ENCODE measurements at places on chromosomes 6 and 20.

- H3K27me3 ChIP-seq, result no peaks in the 10 kb centered on the region
- peaks cover 21% of the 10 kb centered on the region for H3K36me3 ChIP-seq
- peaks cover 52% of the 10 kb centered on the region for H3K4me1 ChIP-seq
These were observed 84.4 kb downstream of the GMPR start for GRCh38 chr6:16322666-16323312.

GRCh38 chr6:42405021-42405420, 46.7 kb downstream of the TRERF1 start:
- H3K4me3 ChIP-seq, result no peak overlapping the region
- H3K27ac ChIP-seq, result peak overlapping the region; percentile 74
- H3K27me3 ChIP-seq, result no peaks in the 10 kb centered on the region
- peaks cover 71% of the 10 kb centered on the region for H3K4me1 ChIP-seq
- H3K36me3 ChIP-seq, result no peaks in the 10 kb centered on the region

DNA sequence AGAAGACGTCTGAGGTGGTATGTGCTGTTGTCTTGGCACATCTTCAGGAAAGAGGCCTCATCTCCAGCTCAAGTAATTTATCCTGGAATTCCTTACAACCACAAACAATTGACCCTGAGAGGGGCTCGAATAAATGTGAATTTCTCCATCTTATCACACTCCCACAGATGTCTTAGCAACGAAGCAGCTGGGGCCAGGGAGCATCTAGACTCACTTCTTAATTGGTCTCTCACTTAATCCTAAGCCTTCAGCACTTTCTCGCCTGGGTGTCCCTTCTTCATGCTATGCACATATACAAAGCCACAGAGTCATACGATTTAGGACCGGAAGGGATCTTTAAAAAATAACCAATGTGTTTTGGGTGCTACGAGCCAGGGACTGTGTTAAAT, 27.1 kb downstream of the PCK1 start:
- no peak overlapping the region for H3K27ac ChIP-seq
- H3K27me3 ChIP-seq, result peaks cover 47% of the 10 kb centered on the region
- no peaks in the 10 kb centered on the region for H3K36me3 ChIP-seq
- DNase-seq, result no peak
- H3K4me1 ChIP-seq, result peaks cover 4% of the 10 kb centered on the region

GRCh38 chr6:149223904-149224351, 93.6 kb upstream of the TAB2 start:
- H3K4me3 ChIP-seq, result no peak overlapping the region
- no peaks in the 10 kb centered on the region for H3K27me3 ChIP-seq
- H3K27ac ChIP-seq, result no peak overlapping the region
- peaks cover 2% of the 10 kb centered on the region for H3K4me1 ChIP-seq
- no peaks in the 10 kb centered on the region for H3K36me3 ChIP-seq

DNA sequence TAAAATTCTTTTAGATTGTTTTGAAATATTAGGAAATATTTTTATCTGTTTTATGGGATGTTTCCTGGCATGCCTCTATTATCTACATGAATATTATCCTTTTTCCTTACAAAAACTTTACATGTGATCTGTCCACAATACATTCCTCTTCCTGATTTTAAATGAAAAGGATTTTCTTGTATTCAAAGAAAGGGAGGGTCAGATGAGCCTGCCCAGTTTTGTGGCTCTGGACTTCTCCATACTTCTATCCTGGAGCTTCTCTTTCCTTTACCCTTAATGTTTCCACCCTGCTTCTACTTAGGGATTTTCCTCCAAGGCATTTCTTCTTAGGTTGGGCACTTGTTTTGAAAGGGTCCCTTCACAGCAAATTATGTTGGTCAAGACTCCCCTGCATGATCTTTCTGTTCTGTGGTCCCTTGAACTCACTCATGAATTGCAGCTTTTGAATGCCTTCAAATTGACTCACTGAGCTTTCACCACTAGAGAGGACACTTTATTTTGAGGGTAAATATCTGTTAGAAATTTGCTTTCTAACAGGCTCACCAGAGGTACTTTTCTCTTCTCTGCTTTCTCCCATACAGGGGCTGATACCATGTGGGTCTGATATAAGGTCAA, 104.9 kb downstream of the CENPW start:
- H3K36me3 ChIP-seq, result no peaks in the 10 kb centered on the region
- no peak for DNase-seq
- H3K27ac ChIP-seq, result no peak overlapping the region
- no peaks in the 10 kb centered on the region for H3K27me3 ChIP-seq
- H3K4me1 ChIP-seq, result no peaks in the 10 kb centered on the region

GRCh38 chr6:160057080-160057479, 64.5 kb upstream of the SLC22A1 start:
- DNase-seq, result no peak
- no peak overlapping the region for H3K4me3 ChIP-seq
- no peaks in the 10 kb centered on the region for H3K27me3 ChIP-seq
- H3K36me3 ChIP-seq, result peaks cover 99% of the 10 kb centered on the region
- no peaks in the 10 kb centered on the region for H3K4me1 ChIP-seq
- no peak overlapping the region for H3K27ac ChIP-seq

- DNase-seq, result no peak
- H3K4me1 ChIP-seq, result peaks cover 21% of the 10 kb centered on the region
- H3K27me3 ChIP-seq, result no peaks in the 10 kb centered on the region
- H3K4me3 ChIP-seq, result no peak overlapping the region
- H3K27ac ChIP-seq, result no peak overlapping the region
- H3K36me3 ChIP-seq, result no peaks in the 10 kb centered on the region
These were observed 188.1 kb downstream of the UST start for GRCh38 chr6:148934961-148935360.

GRCh38 chr6:81253821-81254220, 498.7 kb downstream of the TENT5A start:
- H3K36me3 ChIP-seq, result no peaks in the 10 kb centered on the region
- no peaks in the 10 kb centered on the region for H3K4me1 ChIP-seq
- no peak overlapping the region for H3K4me3 ChIP-seq
- H3K27ac ChIP-seq, result no peak overlapping the region

- no peak overlapping the region for H3K27ac ChIP-seq
- DNase-seq, result no peak
- no peaks in the 10 kb centered on the region for H3K36me3 ChIP-seq
- H3K4me3 ChIP-seq, result no peak overlapping the region
- peaks cover 22% of the 10 kb centered on the region for H3K4me1 ChIP-seq
- no peaks in the 10 kb centered on the region for H3K27me3 ChIP-seq
These were observed 19.3 kb downstream of the UST start for GRCh38 chr6:148765898-148766808.

- DNase-seq, result no peak
- H3K27ac ChIP-seq, result no peak overlapping the region
- no peaks in the 10 kb centered on the region for H3K4me1 ChIP-seq
These were observed 143.5 kb downstream of the WDR27 start for GRCh38 chr6:169558378-169558773.

GRCh38 chr20:31605902-31606803, 1.1 kb downstream of the ID1 start:
- H3K4me3 ChIP-seq, result peak overlapping the region; percentile 73
- DNase-seq, result no peak
- peak overlapping the region; percentile 85 for H3K27ac ChIP-seq
- no peaks in the 10 kb centered on the region for H3K27me3 ChIP-seq

- peak overlapping the region; percentile 96 for H3K27ac ChIP-seq
- DNase-seq, result no peak
- no peaks in the 10 kb centered on the region for H3K27me3 ChIP-seq
- H3K4me3 ChIP-seq, result peak overlapping the region; percentile 71
- H3K4me1 ChIP-seq, result peaks cover 31% of the 10 kb centered on the region
These were observed 525 bp downstream of the PNRC1 start for GRCh38 chr6:89081129-89081422.

DNA sequence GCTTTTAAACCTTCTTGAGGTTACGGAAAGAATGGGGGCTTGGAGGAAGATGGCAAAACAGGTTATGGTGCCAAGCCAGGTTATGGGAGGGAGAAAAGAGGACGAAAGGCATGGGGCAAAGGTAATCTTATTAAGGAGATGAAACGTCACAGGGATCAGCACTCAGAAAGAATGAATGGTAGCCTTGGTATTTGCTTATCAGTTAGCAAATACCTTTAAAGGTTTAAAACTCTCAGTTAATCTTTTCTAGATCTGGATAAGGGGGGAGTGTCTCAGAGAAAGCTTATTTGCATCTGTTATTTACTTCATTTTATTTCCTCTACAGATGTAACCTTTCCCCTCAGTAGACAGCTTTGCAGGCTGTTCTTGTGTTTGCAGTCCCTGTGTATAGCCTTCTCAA, 55.5 kb upstream of the EEF1E1 start:
- H3K36me3 ChIP-seq, result no peaks in the 10 kb centered on the region
- no peak overlapping the region for H3K4me3 ChIP-seq
- no peak overlapping the region for H3K27ac ChIP-seq
- H3K4me1 ChIP-seq, result no peaks in the 10 kb centered on the region
- no peaks in the 10 kb centered on the region for H3K27me3 ChIP-seq

DNA sequence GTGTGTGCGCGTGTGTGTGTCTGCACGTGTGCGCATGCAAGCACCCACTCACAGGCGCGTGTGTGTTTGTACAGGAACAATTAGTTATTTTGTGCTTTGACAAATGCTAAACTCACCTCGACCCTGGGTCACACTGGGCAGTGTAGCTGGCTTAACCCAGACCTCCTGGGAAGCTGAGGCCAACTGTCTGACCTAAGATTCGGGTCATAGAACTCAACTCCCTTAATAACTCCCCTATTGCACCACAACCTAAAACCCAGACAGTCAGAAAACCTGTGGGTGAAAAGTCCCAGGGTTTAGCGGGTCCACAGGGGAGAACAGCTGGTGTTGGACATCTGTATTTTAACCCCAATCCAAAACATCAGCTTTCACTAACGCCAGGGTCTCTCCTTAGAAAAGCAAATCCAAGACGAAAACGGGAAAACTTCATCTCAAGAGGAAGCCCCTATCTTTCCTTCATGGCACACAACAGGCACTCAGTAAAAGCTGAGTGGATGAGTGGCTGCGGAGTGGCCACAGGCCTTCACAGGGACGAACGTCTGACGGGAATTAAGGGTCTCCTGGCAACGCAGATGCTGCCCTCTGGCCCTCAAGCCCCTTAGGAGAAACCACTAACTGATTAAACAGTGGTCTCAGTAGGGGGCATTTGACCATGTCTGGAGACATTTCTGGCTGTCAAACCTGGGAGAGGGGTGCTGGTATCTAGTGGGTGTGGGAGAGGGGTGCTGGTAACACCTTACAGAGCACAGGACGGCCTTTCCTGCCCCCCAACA, 4.5 kb downstream of the PMEPA1 start:
- H3K27ac ChIP-seq, result no peak overlapping the region
- H3K4me3 ChIP-seq, result no peak overlapping the region
- H3K27me3 ChIP-seq, result no peaks in the 10 kb centered on the region
- H3K4me1 ChIP-seq, result peaks cover 35% of the 10 kb centered on the region
- no peak for DNase-seq

GRCh38 chr20:58094160-58094559, 134.3 kb downstream of the ANKRD60 start:
- no peaks in the 10 kb centered on the region for H3K27me3 ChIP-seq
- no peak overlapping the region for H3K4me3 ChIP-seq
- no peaks in the 10 kb centered on the region for H3K4me1 ChIP-seq
- DNase-seq, result peak; percentile 65

- H3K4me3 ChIP-seq, result no peak overlapping the region
- no peak overlapping the region for H3K27ac ChIP-seq
- H3K36me3 ChIP-seq, result peaks cover 6% of the 10 kb centered on the region
- DNase-seq, result no peak
- no peaks in the 10 kb centered on the region for H3K27me3 ChIP-seq
These were observed 9.9 kb upstream of the MMP24 start for GRCh38 chr20:35216541-35216940.

DNA sequence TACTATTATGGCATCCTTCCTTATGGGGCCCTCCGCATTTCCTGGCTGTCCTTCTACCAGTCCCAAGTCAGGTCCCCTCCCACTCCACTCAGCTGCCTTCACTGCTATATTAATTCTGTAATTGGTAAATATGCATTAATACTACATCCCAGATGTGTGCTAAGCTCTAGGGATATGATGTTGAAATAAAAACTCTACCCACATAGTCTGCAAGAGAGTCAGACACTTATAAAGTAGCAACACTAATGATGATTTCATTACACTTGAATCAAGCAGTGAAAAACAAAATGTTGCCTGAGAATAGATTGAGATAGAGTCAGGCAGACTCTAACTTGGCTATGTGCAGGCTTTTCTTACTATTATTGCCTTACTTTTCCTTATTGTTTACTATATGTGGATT, 62.4 kb downstream of the AIG1 start:
- no peaks in the 10 kb centered on the region for H3K4me1 ChIP-seq
- no peaks in the 10 kb centered on the region for H3K27me3 ChIP-seq
- no peak overlapping the region for H3K4me3 ChIP-seq
- peaks cover 4% of the 10 kb centered on the region for H3K36me3 ChIP-seq

- H3K4me1 ChIP-seq, result no peaks in the 10 kb centered on the region
- no peaks in the 10 kb centered on the region for H3K36me3 ChIP-seq
- H3K27ac ChIP-seq, result no peak overlapping the region
- H3K4me3 ChIP-seq, result no peak overlapping the region
- DNase-seq, result no peak
These were observed 289.2 kb upstream of the CNR1 start for GRCh38 chr6:88455317-88455716.

DNA sequence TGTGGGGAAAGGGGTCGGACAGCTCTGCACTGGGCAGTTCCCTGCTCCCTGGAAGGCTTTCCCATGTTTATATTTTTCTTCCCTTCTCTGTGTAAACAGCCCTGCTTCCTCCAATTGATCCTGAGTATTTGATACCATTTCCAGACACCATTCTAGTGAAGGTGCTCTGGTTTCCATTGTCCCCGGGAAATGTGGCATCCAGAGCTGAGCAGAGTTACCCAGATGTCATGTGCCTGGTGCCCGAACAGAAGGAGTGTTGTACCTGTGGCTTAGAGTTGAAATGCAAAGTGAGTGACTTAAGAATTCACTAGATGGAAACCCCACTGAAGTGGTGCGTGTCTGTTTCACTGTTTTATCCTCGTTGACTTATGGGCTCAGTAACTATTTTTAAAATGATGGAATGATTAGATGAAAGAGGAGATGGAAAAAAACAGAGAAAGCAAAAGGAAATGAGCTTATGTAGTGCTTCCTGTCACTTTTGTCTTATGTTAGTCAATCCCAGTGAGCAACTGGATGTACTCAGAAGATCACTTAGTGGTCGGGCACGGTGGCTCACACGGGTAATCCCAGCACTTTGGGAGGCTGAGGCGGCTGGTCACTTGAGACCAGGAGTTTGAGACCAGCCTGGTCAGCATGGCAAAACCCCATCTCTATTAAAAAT, 83.8 kb downstream of the SASH1 start:
- no peaks in the 10 kb centered on the region for H3K36me3 ChIP-seq
- no peaks in the 10 kb centered on the region for H3K27me3 ChIP-seq
- H3K4me1 ChIP-seq, result peaks cover 4% of the 10 kb centered on the region
- H3K4me3 ChIP-seq, result no peak overlapping the region
- no peak overlapping the region for H3K27ac ChIP-seq

GRCh38 chr6:42520786-42521607, 42.8 kb upstream of the UBR2 start:
- no peak overlapping the region for H3K4me3 ChIP-seq
- no peaks in the 10 kb centered on the region for H3K36me3 ChIP-seq
- no peak overlapping the region for H3K27ac ChIP-seq
- no peaks in the 10 kb centered on the region for H3K4me1 ChIP-seq
- DNase-seq, result no peak

GRCh38 chr20:31593221-31594001, 11.7 kb upstream of the ID1 start:
- no peaks in the 10 kb centered on the region for H3K27me3 ChIP-seq
- no peak for DNase-seq
- H3K36me3 ChIP-seq, result no peaks in the 10 kb centered on the region

GRCh38 chr20:13355941-13356486, 134.9 kb downstream of the ISM1 start:
- no peaks in the 10 kb centered on the region for H3K27me3 ChIP-seq
- no peaks in the 10 kb centered on the region for H3K36me3 ChIP-seq

- no peak overlapping the region for H3K27ac ChIP-seq
- H3K4me1 ChIP-seq, result no peaks in the 10 kb centered on the region
- H3K27me3 ChIP-seq, result peaks cover 59% of the 10 kb centered on the region
- DNase-seq, result no peak
- no peaks in the 10 kb centered on the region for H3K36me3 ChIP-seq
These were observed 60.1 kb upstream of the KCNG1 start for GRCh38 chr20:51082988-51083387.
